SJSA1 (cell line): ENCODE measurements at places on chromosomes 2 and 18.

DNA sequence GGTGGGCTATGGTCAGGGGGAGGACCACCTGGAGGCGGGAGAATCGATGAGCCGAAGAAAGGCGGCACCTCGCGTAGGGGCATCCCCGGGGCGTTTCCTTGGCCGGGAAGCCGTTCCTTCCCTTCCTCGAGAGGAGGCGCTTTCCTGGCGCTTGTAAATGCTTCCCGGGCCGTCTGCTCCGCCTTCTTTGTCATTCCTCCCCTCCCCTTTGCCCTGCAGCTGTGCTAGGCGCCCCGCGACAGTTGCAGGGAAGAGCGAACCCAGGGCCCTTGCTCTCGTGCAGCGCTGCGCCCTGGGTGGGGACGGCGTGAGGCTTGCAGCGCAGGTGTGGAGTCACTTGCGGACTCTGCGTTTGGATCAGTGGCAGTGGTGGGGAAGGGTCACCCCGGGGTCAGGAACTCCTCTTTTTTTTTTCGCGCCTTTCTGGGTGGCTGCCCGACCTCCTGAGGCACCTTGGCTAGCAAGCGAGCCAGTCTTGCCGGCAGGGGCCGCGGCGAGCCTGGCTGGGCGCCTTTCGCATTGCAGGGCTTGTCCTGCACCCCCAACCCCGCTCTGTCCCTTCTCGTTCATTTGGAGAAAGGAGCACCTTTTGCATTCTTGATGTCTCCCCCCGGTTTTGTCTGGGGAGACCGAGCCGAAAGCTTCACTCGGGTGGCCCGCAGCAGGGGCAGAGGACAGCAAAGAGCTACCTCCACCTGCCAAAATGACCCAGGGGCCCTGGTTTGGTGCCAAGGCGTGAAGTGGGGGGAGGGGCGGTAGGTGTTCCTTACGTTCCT is 858 bp downstream of the KCNS3 start:
- peak; percentile 82 for DNase-seq

DNA sequence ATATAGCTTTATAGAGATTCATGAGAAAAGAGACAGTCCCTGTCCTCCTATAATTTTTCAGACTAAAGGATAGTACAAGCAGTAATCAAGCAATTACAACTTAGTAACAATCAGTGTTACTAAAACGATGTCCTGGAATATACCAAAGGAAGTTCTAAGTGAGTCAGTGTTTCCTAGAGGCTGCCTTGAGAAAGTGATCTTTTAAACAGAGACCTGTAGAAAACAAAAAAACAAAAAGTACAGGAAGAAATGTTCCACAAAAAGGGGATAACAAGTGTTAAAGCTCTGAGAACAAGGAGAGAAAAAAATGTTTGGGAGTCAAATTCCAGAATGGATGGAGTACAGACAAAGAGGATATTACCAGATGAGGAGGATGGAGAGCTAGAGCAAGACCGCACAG is 556.4 kb downstream of the ERBB4 start:
- no peak for DNase-seq

DNA sequence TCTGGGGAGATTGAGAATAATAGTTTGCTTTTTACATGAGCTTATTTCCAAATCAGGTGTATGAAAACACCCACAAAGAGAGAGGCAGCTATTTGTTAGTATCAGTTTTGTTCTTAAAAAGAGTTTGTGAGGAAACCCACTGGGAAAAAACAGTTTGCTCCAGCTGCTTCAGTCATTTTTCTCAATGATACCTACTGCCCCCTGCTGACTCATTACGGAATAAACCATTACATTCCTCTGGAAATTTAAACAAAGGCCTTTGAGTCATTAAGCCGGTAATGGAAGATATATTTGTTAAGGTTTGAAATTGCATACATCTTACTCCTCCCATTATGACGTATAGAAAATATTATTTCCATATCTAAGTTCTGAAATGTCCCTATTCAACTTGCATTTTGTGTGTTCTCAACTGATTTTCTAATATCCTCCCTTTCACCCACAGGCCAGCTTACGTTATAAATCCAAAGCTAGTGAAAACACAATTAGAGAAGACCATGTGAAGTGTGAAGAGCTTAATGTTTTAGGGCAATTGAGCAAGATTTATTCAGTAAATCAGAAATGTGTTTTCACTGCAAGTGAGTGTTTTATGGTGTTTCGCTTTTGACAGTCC is 761.6 kb downstream of the DSC3 start:
- peak; percentile 32 for DNase-seq

DNA sequence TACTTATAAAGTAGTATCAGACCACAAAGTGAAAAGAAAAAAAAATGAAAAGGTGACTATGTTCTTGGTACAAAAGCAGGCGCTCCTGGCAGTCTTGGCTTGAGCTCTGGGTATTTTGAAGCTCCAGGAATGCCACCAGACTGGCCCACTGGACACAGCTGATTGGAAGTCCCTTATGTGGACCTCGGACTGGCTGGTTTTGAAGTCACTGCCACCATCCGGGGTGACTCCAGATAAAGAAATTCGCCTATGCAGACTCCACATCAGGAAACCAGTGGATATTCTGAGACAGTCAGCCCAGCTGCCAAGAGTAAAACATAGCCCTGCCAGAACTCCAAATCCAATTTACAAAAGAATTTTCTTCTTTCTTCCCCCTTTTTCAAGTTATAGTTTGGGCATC is 28.0 kb downstream of the ACKR3 start:
- DNase-seq, result no peak

DNA sequence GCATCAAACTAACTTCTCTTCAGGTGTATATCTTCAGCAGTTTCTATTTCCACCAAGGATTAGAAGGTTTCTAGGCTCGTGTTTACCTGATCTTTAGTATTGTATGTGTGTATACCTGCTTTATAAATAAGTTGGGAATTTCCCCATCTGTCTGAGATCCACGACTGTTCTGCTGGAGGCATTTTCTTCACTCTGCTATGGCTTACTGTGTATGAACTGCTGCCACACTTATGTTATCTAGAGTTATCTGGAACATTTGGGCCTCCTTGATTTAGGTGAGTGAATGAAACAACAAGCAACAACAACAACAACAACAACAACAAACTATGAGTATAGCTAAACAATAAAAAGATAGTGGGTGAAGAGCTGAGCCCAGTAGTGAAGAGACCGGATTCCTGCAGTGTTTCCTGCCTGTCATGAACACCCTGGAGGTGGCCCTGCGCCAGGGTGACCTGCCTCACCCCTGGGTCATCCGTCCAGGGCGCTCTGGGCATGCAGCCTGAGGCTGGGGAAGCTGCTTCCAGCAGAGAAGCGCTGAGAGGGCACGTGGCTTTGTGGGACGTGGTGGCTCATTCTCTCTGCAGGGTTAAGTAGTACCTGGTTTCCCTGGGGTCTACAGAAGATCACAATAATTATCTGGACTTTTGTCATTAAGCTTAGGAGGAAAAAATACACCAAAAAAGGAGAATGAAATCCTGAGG is 56.1 kb upstream of the GATA6 start:
- DNase-seq, result no peak
